Brain microvascular endothelial cell (primary cell): ENCODE measurements at places on chromosomes 3 and 15.

DNA sequence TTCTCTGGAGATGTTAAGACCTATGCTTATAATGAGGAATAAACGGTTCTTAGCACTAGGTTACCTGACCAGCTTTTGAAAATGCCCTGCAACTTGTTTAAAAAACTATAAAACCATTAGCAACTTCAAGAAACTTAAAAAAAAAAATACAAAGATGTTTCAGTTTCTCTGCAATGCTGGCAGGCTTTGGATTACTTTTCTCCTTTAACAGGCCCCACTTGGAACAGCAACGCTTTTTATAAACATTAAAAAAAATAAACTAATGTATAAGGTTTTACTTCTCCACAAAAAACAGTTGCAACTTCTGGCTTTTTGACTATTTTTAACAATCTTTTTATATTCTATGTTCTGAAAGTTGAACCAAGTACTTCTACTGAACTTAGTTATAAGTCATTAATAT is 1006.7 kb downstream of the ROBO1 start:
- no peak for DNase-seq

DNA sequence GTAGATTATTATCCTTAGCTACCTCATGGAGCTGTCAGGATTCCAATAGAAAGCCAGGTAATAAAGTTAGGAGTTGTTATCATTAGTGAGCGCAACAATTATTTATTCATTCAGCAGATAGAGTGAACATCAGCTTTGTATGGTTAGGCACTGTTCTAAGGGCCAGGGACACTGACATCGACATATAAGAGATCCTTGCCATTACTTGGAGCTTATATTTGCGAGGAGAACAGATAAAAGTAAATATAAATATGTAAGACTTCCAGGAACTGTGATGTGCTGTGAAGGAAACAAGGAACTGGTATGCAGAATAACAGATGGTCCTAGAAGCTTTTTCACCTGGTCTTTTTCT is 473 bp downstream of the LSM3 start:
- no peak for DNase-seq

DNA sequence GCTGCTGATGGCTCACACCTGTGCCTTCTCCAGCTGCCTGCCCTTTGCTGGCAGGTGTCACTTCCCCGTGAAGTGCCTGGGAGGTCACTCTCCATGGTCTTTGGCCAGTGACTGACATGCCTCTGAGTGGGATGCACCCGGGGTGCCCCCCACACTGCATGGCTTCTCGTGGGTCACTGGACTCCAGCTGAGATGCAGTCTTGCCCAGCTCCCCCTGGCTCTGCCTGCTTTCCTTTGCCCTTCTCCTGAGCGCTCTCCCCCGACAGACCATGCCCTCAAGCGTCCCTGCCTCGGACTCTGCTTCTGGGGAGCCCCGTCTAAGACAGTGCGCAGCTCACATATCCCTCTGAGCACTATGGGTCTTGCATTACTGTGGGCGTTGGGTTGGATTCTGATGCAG is 14.4 kb downstream of the FBLN2 start:
- no peak for DNase-seq

DNA sequence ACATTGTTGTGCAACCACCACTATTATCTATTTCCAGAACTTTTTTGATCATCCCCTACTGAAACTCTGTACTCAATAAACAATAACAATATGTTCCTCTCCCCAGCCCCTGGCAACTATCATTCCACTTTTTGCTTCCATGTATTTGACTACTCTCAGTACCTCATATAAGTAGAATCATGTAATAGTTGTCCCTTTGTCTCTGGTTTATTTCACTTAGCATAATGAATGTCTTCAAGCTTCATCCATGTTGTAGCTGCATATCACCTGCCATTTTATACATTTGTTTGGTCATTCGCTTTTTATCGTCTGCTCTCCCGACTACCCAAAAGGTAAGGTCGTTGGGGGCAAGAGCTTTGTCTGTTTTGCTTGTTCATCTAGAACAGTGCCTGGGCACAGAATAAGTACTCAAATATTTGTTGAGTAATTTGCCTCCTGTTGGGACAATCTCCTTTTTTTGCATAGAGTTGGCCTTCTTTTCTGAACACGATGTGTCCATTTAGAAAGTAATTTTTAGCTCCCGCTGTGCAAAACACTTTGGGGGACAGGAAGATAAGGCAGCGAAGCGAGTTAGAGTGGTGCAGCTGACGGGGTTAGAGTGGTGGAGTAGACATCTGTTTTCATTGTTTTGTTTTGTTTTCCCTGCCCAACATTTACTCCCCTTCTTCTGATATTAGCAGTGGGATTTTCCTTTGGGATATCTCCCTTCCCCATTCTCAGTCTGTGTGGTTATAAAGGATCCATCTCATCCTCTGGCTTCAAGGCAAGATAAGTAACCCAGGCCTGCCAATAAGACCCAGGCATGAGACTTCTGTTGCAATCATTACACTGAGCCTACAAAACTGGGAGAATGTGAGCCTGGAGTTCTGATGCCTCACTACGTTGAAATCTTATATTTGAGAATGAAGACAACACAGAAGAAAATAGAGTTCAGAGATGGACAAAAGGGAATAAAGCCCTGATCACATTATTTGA is 83.4 kb upstream of the RNU6-1 start:
- no peak for DNase-seq

- no peak for DNase-seq
These were observed 13.9 kb downstream of the ANKDD1A start for GRCh38 chr15:64925335-64926330.

DNA sequence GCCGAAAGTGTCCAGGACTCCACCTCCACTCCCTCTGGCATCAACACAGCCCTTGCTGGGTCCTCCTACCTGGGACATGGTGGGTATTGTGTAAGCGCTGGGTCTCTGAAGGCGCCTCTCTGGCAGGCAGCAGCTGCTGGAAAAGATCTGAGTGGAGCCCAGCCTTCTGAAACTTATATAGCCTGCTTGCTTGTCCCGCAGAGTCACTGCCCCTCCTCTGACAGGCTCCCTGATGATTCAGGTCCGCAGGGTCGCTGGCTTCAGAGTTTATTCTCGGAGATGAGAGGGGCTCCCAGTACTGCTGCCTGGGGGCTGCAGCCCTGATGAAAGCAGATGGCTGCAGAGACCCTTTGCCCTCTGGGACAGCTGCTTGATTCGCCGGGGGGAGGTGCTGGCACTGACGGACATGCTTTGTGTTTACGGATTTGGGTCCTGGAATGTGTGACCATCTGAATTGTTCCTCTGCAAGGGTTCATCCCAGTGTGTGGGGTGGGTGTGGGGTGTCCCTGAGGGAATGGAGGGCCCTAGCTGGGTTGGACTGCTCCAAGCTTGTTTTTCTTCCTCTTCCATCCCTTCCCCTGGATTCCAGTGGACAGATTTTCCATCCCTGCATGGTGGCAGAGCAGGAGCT is at the start of gene MUSTN1:
Gene MUSTN1, minus strand, starts transcription at position 149 of the 631 bp plus-strand sequence. Its CDS starts 71 bp downstream, at position 78.
- DNase-seq: no peak

GRCh38 chr3:80308637-80309036 is 540.8 kb upstream of the ROBO1 start:
- DNase-seq: no peak

GRCh38 chr3:99218468-99218867 is 317.0 kb upstream of the DCBLD2 start:
- no peak for DNase-seq

DNA sequence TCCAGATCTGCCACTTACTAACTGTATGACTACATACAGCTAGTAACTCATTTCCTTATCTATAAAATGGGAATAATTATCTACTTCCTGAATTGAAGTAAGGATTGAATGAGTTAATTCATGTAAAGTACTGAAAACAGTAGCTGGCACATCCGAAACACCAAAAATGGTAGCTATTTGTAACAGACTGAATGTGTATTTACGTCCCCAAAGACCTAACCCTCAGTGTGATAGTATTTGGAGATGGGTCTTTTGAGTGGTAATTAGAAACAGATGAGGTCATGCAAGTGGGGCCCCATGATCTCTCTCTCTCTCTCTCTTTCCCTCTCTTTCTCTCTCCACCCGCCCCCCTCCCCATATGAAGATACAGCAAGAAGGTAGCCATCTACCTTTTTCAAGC is 146.2 kb downstream of the PLCH1 start:
- no peak for DNase-seq

DNA sequence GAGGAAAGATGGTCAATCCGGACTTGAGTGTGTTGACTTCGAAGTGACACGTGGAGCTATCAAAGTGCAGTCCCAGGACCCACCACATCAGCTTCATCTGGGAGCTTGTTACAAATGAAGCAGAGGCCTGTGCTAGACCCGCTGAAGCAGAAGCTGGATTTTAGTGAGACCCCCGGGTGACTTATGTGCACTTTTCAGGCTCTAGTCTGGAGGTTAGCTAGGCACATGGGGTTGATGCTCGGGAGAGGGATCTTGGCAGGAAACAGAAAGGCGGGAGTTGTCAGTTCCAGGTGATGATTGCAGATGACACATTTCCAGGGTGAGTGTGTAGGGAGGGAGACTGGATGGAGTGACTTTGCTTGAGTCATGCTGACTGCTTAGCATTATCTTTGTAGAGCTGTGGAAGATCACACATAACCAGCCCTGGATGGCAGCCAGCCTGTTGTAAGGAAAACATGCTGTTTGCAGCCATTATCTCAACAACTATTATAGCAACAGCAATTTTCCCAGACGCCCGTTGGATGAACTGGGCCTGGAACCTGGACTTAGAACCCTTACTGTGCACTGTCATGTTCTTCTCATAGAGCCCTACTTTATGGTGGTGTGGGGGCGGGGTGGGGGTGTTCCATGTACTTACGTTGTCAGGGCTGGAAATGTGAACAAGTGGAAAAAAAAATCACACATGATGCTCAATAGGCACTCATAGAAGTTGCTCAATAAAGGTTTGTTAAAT is 122.4 kb downstream of the THSD4 start:
- peak; percentile 99 for DNase-seq

DNA sequence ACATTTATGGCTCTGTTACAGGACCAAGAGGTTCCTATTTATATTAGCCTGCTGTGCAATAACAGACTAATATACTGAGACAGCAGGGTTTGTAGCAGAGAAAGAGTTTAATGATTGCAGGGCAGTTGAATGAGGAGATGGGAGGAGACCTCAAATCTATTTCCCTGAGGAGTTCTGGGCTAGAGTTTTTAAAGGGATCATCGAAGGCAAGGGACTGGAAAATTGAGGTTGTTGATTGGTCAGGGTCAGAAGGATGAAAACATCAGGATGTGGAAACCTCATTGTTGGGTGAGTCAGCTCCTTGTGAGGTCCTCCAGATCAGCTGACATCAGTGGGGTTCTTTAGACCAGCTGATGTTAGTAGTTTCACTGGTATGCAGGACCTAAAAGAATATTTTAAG is 60.6 kb upstream of the GOLGA8B start:
- DNase-seq: peak; percentile 95

- no peak for DNase-seq
These were observed 16.3 kb downstream of the TMEM43 start for GRCh38 chr3:14141144-14141543.
